ENCODE measurements at places on chromosomes 6 and 20. TPM values are rescaled to one million over a fixed set of nuclear protein-coding genes. Genes with fewer than 3 reads are reported as not detected.

Gene DYNLT2
- total RNA-seq = 1.9 TPM

Gene BPIFB4
- not detected for total RNA-seq

Gene ANGPT4
- not detected for total RNA-seq

Gene RBM38
- total RNA-seq = 107 TPM

Gene WFDC10B
- total RNA-seq = not detected

Measured in CD8-positive, alpha-beta memory T cell (primary cell).